ENCODE measurements at places on chromosomes 6 and 20.

- DNase-seq: no peak
Measured at GRCh38 chr6:130426066-130426721, 60.4 kb downstream of the TMEM200A start.

- DNase-seq: no peak
Measured at GRCh38 chr6:95133578-95133977, 443.8 kb upstream of the MANEA start.

GRCh38 chr20:3013771-3014170, 29.7 kb upstream of the GNRH2 start:
- no peak for DNase-seq

GRCh38 chr20:13648291-13649228, 9.8 kb upstream of the TASP1 start:
- DNase-seq: no peak

- DNase-seq: no peak
Measured at GRCh38 chr20:64220420-64220819, 35.1 kb upstream of the PCMTD2 start.

DNA sequence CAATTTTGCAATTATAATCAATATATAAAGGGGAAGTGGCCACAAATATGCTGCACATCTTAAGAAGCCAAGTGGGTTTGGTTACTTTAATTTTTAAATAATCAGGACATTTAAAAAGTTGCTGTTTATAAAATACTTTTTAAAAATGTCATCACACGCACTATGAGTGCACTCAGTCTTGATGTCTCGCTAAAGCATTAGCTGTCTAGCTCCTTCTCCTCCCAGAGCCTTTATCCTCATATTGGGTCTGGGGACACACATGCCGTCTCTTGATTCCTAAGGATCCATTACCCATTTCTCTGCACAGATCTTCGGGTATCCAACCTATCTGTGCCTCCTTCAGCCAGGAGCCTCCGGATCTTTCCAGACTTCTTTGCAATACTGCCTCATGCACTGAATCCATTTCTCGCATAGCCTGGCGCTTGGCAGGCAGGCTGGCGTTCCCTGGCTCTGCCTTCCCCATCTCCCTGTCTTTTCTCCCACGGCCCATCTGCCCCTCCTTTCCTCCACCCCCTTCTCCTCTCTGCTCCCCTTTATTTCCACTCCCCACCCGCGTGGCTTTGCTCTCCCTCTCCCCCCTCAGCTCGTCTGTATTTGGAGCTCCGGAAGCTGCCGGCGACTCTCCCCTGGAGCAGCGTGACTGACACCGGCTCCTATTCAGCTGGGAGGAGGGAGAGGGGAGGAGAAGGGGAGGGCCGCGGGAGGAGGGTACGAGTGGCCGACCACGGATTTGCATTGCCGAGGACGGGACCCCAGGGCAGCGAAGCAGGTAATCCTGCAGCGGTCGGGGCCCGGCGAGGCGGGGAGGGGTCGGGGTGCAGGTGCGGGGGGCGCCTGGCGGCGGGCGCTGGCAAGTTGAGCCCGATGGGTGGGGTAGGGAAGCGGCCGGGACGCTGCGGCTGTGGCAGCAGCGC, at the start of gene CAP2:
TSS of gene CAP2 (plus strand) at position 618 of the 914 bp plus-strand sequence. CDS start 27,961 bp downstream, outside the sequence.
- peak; percentile 43 for DNase-seq

- DNase-seq: no peak
Measured at GRCh38 chr6:79670789-79671188, 39.7 kb downstream of the SH3BGRL2 start.
